ENCODE measurements at places on chromosomes 1 and 21. TPM values are rescaled to one million over a fixed set of nuclear protein-coding genes. Genes with fewer than 3 reads are reported as not detected.

Gene ACAP3
- 63.9 TPM for polyA plus RNA-seq

- H3K27me3 ChIP-seq = no peaks in the 10 kb centered on the region
- no peak overlapping the region for H3K27ac ChIP-seq
- no peaks in the 10 kb centered on the region for H3K36me3 ChIP-seq
- no peak for DNase-seq
These were observed 347.5 kb downstream of the SMYD3 start for GRCh38 chr1:246159279-246160227.

DNA sequence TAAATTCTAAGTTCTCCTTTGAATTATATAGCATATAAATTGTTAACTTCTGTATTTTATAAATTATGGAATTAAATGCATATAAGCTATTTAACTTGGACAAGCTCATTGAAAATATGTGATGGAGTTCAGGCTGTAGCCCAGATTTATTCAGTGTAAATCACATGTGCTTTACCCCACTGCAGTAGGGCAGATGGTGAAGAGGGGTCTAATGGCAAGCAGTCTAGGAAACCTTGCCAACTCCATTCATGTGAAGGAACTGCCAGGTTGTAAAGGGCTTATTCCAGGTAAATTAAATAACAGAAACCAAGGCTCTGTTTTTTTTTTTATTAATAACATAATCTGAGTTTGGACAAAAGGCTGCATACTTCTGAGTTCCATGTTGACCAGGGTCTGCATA lies 243.2 kb downstream of the NCAM2 start:
- no peaks in the 10 kb centered on the region for H3K4me1 ChIP-seq
- H3K36me3 ChIP-seq = no peaks in the 10 kb centered on the region
- no peak overlapping the region for H3K27ac ChIP-seq
- H3K4me3 ChIP-seq = no peak overlapping the region

GRCh38 chr1:240667351-240667750 lies 55.4 kb upstream of the GREM2 start:
- no peaks in the 10 kb centered on the region for H3K27me3 ChIP-seq
- no peak overlapping the region for H3K27ac ChIP-seq
- no peaks in the 10 kb centered on the region for H3K4me1 ChIP-seq
- no peak overlapping the region for H3K4me3 ChIP-seq

DNA sequence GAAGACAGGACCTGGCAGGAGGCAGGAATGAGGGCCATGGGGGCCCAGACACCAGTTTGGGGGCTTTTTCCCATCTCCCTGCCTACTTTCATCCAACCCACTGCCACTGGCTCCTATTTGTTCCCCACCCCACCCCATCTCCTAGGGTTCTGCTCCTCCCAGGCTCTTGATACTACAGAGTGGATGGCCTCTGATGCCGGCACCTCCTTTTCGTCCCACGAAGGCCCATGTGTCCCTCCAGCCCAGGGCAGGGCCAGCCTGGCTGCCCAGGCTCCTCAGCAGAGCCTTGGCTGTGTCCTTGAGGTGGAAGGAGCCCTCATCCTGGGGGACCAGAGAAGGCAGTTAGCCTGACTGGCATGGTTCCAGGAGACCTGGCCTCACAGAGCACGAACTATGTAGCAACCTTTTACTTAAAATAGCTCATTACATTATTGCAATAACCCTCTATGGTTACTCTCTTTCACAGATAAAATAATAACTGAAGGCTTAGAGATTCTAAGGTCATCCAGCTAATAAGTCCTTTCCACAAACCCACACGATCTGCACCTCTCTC lies 3.5 kb downstream of the POMGNT1 start:
- H3K4me1 ChIP-seq = peaks cover 7% of the 10 kb centered on the region
- H3K4me3 ChIP-seq = no peak overlapping the region
- no peaks in the 10 kb centered on the region for H3K27me3 ChIP-seq

Gene SPATA21
- polyA plus RNA-seq = 0.33 TPM

Gene KRTAP10-12
- polyA plus RNA-seq = not detected

DNA sequence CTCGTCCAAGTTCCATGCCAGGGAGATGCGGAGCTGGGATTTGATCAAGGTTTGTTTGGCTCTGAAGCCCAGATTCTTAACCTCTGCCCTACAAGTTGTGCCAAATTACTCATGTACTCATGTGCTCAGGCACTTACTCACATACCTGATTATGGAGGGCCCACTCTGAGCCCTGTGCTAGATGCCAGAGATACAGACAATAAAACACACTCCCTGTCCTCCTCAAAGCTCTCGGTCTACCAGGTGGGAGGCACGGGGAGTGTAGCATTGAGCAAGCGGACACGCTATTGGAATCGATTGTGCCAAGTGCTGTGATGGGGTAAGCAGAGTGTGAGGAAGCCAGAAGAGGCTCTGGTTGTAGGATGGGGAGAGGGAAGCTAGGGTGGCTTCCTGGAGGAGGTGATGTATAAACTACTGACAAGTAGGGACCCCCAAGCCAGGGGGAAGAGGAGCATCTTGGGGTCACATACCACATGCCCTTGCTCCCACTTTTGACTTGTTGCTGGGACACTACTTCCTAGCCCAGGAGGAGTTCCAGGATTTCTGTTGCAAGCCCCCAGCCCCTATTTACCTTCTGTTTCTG lies 49.8 kb upstream of the IFNLR1 start:
- no peak overlapping the region for H3K27ac ChIP-seq
- H3K27me3 ChIP-seq = no peaks in the 10 kb centered on the region
- H3K36me3 ChIP-seq = no peaks in the 10 kb centered on the region
- DNase-seq = no peak
- no peaks in the 10 kb centered on the region for H3K4me1 ChIP-seq

- peaks cover 9% of the 10 kb centered on the region for H3K4me1 ChIP-seq
- H3K27me3 ChIP-seq = no peaks in the 10 kb centered on the region
- H3K27ac ChIP-seq = peak overlapping the region; percentile 48
- peaks cover 2% of the 10 kb centered on the region for H3K36me3 ChIP-seq
- no peak for DNase-seq
- H3K4me3 ChIP-seq = no peak overlapping the region
These were observed 55.6 kb downstream of the FBXO42 start for GRCh38 chr1:16296643-16297042.

Gene FNDC10
- 0.50 TPM for polyA plus RNA-seq

DNA sequence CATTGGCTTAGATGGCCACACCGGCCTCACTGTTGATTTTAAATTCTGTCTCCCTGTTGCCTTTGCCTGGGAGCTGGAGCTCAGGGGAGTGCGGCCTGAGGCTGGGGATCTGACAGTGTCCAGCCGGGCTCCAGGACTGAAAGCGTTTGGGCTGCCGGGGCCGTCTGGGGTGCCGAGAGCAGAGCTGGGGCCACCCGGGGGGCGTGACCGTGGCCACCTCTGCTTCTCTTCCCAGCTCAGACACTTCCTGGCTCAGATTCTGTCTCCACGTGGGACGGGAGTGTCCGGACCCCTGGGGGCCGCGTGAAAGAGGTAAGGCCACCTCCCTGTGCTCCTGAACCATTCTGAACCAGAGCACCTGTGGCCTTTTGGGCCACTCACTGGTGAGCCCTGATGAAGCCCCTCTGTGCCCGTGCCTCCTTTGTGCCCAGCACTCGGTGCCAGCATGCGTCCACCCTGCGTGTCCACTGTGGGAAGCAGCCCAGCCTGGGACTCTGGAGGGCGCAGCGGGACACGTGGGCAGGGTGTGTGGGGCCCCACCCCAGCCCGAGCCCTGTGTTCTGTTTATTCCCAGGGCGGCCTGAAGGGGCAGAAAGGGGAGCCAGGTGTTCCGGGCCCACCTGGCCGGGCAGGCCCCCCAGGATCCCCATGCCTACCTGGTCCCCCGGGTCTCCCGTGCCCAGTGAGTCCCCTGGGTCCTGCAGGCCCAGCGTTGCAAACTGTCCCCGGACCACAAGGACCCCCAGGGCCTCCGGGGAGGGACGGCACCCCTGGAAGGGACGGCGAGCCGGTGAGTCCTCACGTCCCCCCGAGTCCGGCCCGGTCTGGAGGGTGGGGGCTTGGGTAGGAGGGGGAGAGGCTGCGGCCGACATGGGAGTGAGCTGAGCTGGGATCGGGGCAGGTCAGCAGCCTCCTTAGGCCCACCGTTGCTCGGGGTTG lies 64.8 kb downstream of the SLC19A1 start:
- DNase-seq = no peak
- H3K4me3 ChIP-seq = no peak overlapping the region
- H3K27ac ChIP-seq = no peak overlapping the region
- H3K4me1 ChIP-seq = no peaks in the 10 kb centered on the region
- H3K36me3 ChIP-seq = no peaks in the 10 kb centered on the region

DNA sequence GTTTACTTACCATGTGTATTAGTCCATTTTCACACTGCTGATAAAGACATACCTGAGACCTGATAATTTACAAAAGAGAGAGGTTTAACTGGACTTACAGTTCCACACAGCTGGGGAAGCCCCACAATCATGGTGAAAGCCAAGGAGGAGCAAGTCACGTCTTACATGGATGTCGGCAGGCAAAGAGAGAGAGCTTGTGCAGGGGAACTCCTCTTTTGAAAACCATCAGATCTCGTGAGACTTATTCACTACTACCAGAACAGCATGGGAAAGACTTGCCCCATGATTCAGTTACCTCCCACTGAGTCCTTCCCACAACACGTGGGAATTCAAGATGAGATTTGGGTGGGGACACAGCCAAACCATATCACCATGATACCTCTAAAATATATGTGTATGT lies 39.3 kb upstream of the ERRFI1 start:
- no peak for DNase-seq
- no peaks in the 10 kb centered on the region for H3K36me3 ChIP-seq
- H3K4me1 ChIP-seq = peaks cover 5% of the 10 kb centered on the region
- no peaks in the 10 kb centered on the region for H3K27me3 ChIP-seq
- H3K4me3 ChIP-seq = no peak overlapping the region

DNA sequence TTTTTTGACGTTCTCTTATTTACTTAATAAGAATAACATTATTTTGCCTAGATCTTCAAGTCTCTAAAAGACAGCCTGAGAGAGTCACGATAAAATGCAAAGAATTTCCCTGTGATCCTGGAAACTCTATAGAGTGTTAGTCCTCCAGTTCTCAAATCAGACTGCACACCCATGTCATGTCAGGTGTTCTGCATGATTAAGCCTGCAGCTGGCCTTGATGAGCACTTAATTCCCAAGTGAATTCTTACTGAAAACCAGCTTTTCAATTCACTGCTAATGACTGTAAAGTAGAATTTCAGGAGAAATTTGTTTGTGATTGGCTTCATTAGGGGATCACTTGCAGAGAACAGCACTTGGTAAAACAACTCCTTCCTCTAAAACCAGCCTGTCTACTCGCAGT lies 41.9 kb downstream of the CHML start:
- no peak for DNase-seq
- H3K4me3 ChIP-seq = no peak overlapping the region
- H3K27me3 ChIP-seq = no peaks in the 10 kb centered on the region
- no peak overlapping the region for H3K27ac ChIP-seq
- H3K36me3 ChIP-seq = no peaks in the 10 kb centered on the region

Gene TRIM67
- under 0.01 TPM for polyA plus RNA-seq

Gene RAB3GAP2
- polyA plus RNA-seq = 9.1 TPM

DNA sequence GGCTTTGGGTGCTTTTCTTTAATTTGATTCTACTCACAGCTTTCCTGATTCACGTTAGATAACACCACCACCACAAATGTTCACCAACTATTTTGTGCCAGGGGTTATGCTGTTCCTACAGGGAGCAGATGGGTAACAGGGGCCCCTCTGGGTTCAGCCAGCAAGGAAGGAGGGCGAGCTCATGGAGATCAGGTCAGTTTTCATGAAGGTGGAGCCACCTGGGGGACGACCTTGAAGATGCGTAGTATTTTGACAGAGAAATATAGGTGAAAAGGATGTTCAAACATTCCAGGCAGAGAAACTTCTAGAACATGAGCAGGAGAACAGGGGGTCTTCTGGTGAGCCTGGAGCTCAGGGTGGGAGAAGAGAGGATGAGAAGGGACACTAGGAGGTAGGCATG lies 28.9 kb downstream of the KIAA0040 start:
- H3K4me1 ChIP-seq = no peaks in the 10 kb centered on the region
- H3K4me3 ChIP-seq = no peak overlapping the region
- no peak for DNase-seq
- peaks cover 14% of the 10 kb centered on the region for H3K36me3 ChIP-seq

DNA sequence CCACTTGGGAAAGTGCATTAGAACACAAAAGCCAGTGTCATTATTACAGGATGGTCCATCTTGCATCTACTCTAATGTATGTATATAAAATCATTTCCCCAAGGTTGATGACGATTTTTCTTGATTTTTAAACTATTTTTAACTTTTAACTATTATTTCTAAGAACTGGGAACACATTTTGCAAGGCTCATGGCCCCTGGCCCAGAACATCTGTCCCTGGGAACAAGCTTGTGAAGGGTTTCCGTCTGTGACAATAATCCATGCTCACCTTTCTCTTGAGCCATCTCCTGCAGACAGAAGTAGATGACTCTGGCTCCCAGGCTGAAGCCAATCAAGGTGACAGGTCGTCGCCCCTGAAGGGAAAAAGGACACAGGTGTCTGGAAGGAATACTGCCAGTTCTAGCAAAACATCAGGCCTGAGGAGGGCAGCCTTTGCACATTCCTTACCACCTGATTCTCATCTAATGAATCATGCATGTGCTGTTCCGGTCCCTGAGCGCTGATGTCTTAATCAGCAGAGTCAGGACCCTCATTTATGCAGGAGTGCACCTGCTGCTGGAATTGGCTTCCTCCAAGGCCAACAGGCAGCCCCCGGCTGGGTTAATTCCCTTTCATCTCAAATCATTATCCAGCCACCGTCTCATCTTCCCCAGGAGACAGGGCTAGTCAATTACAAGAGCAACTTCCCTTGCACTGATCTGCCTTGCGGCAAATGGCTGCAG lies 62.5 kb downstream of the TMCO4 start:
- H3K36me3 ChIP-seq = no peaks in the 10 kb centered on the region
- peaks cover 3% of the 10 kb centered on the region for H3K4me1 ChIP-seq
- DNase-seq = no peak
- H3K27ac ChIP-seq = peak overlapping the region; percentile 97

GRCh38 chr21:31254131-31254530 lies 89.9 kb downstream of the TIAM1 start:
- H3K4me1 ChIP-seq = no peaks in the 10 kb centered on the region
- no peaks in the 10 kb centered on the region for H3K27me3 ChIP-seq
- H3K36me3 ChIP-seq = no peaks in the 10 kb centered on the region

All from aorta (tissue), 5 donors.